ENCODE measurements at places on chromosomes 7 and 10.
A peak's percentile ranks its signal among the peaks of the same experiment; 100 is the strongest.

DNA sequence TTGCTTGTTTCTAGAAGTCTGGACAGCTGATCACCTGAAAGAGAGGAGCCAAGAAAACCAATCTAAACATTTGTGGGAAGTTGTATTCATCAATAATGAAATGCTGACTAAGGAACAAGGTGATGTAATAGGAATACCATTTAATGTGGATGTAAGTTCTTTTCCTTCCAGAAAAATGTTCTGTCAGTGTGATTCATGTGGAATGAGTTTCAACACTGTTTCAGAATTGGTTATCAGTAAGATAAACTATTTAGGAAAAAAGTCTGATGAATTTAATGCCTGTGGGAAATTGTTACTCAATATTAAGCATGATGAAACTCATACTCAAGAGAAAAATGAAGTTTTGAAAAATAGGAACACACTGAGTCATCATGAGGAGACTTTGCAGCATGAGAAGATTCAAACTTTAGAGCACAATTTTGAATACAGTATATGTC is 39.8 kb upstream of the ZNF37A start:
- no peak for DNase-seq

GRCh38 chr7:33895025-33895804 is 10.1 kb upstream of the BMPER start:
- peak; percentile 76 for DNase-seq

DNA sequence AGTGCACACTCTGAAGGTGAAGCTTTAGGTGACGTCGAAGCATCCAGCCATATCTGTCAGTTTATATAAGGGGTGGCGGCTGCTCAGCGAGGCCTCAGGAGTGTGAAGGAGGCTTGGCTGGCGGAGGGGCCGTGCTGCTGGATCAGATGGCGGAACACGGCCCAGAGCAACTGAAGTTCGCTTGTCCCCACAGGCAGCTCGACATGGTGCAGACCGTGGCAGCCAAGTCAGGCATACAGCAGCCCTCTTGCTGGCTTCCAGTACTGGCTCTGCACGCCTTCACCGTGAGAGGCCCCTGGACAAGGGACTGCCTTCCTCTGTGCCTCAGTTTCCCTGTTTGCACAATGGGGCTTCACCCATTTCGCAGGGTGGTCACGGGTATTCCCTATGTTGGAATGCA is 443.5 kb downstream of the DNAJB6 start:
- no peak for DNase-seq

- DNase-seq: no peak
Measured at GRCh38 chr7:104791080-104791479, 222.9 kb upstream of the KMT2E start.

GRCh38 chr7:121329191-121330052 is 622 bp downstream of the WNT16 start:
- DNase-seq: peak; percentile 28

DNA sequence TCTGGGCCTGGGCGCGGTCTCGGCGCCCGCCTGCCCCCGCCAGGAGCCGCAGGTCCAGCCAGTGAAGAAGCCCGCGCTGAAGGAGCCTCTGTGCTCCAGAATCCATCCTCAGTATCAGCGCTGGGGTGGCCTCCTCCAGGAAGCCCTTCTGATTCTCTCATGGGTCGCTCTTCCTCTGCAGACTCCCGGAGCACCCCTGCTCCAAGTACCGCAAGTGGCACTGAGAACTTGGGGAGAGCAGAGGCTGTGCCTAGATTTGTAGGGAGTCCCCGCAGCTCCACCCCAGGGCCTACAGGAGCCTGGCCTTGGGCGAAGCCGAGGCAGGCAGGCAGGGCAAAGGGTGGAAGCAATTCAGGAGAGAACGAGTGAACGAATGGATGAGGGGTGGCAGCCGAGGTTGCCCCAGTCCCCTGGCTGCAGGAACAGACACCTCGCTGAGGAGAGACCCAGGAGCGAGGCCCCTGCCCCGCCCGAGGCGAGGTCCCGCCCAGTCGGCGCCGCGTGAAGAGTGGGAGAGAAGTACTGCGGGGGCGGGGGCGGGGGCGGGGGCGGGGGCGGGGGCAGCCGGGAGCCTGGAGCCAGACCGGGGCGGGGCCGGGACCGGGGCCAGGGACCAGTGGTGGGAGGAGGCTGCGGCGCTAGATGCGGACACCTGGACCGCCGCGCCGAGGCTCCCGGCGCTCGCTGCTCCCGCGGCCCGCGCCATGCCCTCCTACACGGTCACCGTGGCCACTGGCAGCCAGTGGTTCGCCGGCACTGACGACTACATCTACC is at the start of gene ALOX5:
Gene ALOX5, plus strand, starts transcription at position 641 of the 774 bp plus-strand sequence. Its CDS starts 64 bp downstream, at position 705.
- DNase-seq: peak; percentile 53

DNA sequence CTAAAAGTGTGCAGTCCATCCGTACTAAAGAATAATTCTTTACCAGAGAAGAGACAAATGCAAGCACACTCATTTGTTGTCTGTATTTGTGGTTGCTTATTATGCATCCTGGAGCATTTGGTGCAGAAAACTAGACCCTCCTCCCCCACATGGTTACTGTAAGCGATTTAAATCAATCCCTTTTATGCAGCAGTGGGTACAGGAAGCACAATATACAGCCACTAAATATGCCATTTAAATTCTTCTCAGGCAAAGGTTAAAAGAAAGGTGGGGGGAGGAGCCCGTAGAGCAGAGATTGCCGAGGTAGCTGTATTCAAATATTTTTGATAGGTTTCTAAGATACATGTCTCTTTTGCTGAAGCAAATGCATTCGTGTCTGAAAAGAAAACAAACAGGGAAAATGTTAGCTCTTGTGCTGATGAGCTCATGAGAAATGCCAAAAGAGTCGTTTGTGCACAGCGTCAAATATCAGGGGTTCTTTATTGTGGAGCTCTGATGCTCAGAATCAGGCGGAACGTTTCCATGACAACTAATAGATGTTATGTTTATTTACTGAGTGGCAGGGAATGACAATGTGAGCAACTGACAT is 131.3 kb upstream of the NPVF start:
- DNase-seq: no peak

DNA sequence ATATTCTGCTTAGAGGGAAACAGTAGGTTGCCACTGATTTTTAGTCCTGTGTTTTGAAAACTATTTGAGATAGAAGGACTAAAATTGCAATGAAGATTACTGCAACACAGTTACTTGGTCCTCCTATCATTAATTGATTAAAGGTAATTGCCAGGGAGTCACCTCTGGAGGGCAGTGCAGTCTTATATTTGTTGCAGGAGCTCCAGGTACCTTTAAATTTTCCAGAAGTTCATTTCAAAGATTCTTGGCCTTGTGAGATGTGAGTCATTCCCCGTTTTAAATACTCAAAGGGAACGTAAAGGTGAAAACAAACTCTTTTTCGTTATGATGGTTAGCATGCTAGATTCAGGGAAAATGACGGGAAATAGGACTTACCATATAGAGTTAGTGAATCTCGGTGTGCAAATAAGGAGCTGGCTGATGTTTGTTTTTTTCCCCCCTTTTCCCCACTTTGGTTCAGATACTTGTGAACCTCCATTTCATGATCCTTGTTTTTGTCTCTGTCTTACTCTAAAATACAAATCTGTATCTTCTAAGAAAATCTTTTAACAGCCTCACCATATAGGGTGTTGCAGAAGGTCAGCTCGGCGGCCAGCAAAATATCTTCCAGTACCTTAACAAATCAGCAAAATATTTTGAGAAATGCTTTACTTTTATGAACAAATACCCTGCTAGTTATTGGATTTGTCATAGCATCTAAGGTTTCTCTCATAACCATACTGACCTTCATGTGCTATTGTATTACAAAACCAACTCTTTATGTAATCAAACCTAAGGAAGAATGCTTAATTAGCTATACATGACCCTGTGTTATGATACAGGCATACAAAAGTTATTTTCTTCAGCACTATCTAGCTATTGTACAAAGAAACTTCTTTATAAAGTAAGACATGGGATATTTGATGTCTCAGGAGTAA is 143.0 kb upstream of the HDAC9 start:
- DNase-seq: no peak

DNA sequence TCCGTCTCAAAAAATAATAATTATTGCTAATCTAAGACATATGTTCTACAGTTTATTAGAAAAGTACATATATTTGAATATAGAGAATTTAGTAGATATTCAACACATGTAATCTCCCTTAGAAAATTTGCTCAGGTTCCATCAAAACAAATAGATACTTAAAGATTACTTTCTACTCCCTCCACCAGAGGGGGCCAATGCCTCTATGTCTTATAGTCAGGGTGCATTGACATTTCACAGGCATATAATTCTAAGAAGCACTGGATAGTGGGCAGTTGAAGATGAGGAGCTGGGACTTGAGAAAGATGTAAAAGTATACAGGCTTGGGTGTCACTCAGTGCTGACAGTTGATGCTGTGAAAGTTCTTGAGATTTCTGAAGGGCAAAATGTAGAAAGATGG is 301.6 kb upstream of the HPS1 start:
- DNase-seq: peak; percentile 21

GRCh38 chr7:106392590-106392989 is 107.8 kb upstream of the NAMPT start:
- DNase-seq: no peak

DNA sequence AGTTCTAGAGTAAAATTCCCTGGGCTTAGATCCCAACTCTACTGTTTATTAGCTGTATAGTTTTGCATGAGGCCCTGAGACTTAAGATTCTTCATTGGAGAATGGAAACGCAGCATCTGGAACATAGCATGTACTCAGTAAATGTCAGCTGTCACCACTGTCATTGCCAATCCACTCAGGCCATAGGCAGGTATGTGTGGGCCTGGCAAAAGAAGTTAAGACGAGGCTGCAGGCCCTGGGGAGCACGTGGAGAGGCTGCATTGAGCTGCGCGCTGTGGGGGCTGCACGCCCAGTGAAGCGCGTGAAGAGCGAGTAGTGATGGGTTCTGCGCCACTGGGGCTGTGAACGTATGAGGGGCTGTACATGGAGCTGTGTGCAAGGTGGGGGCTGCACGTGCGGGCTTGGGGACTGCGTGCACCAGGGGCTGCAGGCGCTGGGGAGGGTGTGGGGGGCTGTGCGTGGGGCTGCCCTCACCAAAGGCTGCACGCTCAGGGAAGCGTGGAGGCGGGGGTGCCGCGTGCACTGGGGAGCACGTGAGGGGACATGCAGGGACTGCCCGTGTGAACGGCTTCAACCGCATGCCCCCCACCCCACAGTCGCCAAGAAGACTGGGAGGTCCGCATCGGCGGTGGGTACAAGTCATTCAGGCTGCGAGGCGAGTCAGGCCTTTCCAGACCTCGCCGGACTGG is 85.5 kb downstream of the PRR15 start:
- no peak for DNase-seq

DNA sequence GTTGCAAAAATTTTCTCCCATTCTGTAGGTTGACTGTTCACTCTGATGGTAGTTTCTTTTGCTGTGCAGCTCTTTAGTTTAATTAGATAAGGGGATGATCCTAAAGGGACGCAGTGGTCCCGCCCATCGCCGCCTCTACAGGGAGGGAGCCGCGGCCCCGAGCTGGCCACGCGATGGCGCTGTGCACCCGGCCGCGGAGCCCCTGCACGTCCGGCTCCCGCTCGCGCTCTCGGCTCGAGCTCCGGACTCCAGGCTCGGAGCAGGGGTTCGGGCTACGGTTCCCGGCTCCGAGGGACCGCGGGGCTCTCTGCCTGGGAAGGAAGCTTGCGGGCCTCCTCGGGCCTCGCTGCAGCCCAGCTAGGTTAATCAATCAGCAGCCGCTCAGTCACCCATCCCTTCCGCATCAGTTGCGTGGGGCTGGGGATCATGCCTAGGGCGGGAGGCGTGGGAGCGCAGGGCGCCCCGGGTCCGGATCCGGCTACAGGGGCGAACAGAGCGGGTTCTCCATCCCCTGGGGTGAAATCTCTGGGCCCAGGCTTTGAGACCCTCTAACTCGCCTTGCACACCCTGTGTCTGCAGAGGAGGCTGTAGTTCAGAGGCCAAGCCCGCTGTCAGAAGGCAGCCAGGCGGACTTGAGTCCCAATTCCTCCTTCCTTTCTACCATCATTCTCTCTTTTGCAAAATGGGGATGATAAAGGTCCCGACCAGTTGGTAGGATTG is 97.9 kb downstream of the WDR11 start:
- DNase-seq: peak; percentile 68

- DNase-seq: no peak
Measured at GRCh38 chr7:12584930-12585329, 14.4 kb downstream of the SCIN start.
